GM23248 (cell line): ENCODE measurements at places on chromosomes 12 and 14. TPM values are rescaled to one million over a fixed set of nuclear protein-coding genes. Genes with fewer than 3 reads are reported as not detected.

Gene SERPINA3
- total RNA-seq, result 0.89 and 1.1 TPM in 2 replicates

Gene BCL11B
- total RNA-seq, result not detected in 2 replicates

Gene CLEC4C
- not detected in 2 replicates for total RNA-seq

- peak; percentile 35 for DNase-seq
Observed at GRCh38 chr14:72617391-72618031, 276.4 kb downstream of the DPF3 start.

DNA sequence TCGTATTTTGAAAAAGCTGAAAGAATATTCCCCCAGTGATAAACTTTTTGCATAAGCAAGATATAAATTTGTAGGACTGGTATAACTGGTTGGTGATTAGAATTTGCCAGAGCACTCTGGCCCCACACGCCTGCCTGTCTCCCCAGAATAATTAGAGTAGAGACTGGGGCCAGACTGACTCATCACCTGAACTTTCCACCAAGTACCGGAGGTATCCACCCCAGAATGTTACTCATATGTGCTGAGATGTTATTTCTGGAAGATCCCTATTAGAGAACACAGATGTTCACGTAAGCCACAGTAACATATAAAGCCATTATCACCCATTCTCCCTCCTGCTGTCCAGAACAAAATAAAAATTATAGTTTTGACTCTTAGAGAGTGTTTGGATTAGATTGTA is 49.5 kb upstream of the PIWIL1 start:
- peak; percentile 18 for DNase-seq

GRCh38 chr12:65196762-65197567 is 27.6 kb downstream of the LEMD3 start:
- no peak for DNase-seq

- no peak for DNase-seq
Observed at GRCh38 chr12:111010061-111010460, 89.7 kb upstream of the MYL2 start.
